ENCODE measurements at places on chromosomes 5 and 9.

DNA sequence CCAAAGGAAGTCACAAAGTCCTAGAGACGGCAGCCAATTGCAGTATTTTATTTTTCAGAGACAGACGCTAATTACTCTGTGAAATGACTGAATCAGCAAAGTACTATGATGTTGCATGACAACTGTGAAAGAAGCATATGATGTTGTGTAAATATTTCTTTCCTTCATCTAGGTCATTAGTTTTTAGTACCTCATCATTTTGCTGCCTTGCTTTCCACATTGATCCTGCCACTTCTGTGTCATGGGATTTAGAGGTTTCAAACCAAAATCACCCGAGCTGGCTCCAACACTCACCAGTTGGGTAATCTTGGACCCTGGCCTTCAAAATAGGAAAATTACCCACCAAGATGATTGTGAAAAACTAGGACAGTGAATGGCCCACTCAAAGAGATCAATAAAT lies 585.2 kb downstream of the ACTL7B start:
- DNase-seq = no peak

DNA sequence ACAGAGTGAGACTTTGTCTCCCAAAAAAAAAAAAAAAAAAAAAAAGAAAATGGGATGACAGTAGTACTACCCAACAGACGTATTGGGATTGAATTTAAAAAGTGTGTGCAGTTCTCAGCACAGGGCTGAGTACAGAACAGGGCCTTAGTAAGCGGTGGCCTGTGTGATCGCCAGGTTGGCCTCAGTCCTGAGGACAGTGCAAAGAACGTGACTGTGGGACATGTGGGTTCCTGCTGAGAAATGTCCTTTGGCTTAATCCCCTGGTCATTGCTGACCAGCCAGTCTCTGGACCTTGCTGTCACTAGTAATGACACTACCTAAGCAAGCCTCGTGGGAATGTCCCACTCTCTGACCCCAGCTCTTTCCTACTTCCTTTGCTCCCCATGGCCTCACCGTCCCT lies 13.3 kb downstream of the GTF3C5 start:
- no peak for DNase-seq

- DNase-seq = no peak
These were observed 146.8 kb upstream of the FBXL17 start for GRCh38 chr5:108528655-108529054.

- no peak for DNase-seq
These were observed 124.7 kb upstream of the FTMT start for GRCh38 chr5:121726991-121727390.

DNA sequence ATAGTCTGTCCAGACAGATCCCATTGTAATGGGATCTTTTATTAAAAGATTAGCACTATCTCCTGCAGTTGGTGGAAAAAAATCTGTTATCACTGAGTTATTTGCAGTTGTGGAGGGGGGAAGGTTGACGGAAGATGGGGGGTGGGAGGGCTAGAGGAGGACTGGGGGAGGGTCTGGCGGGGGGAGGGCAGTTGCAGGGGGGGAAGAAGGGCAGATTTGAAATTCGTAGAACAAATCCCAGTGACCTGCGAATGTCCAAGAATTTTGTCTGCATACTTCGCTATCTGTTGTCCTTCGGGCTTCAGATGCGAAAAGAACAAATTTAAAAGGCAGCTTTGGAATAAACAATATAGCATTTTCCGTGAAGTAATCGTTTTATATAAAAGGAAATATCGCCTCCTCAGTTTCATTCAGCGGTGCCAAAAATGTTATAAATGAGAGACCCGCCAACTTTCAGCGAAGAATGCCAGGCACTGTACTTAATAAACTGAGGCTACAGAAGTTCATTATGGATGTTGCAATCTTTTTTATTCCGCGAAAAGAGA lies 1.3 kb upstream of the FST start:
- no peak for DNase-seq

DNA sequence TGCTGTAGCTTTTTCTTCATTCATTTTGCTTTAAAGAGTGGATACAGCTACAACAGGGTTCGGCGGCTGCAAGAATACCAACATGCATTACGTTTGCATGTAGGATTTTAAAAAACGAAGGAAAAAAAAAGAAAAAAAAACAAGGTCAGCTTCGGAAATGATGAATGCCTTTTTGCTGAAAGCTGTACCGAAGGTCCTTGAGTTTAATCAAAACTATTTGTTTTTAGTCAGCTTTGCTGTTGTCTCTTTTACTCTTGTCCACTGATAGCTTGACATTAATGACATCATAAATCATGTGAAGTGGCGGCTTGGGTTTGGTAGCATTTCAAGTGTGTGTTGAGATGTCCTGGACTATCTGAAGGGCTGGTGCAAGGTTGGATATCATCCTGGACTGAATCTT lies 779.1 kb downstream of the NR2F1-AS1 start:
- no peak for DNase-seq
